Lung (tissue), 17 donors: ENCODE measurements at places on chromosomes 12 and 14. TPM values are rescaled to one million over a fixed set of nuclear protein-coding genes. Genes with fewer than 3 reads are reported as not detected.

GRCh38 chr14:65453807-65454480 lies 41.4 kb downstream of the FUT8 start:
- H3K4me3 ChIP-seq, result no peak overlapping the region
- H3K36me3 ChIP-seq, result no peaks in the 10 kb centered on the region
- H3K27me3 ChIP-seq, result no peaks in the 10 kb centered on the region
- peaks cover 4% of the 10 kb centered on the region for H3K4me1 ChIP-seq
- no peak overlapping the region for H3K27ac ChIP-seq

Gene SVOP
- total RNA-seq, result 0.11 TPM

Gene TRPV4
- total RNA-seq, result 2.1 TPM

GRCh38 chr14:87014856-87015255 lies 978.1 kb downstream of the GALC start:
- H3K4me1 ChIP-seq, result no peaks in the 10 kb centered on the region
- H3K27ac ChIP-seq, result no peak overlapping the region
- no peak for DNase-seq
- no peak overlapping the region for H3K4me3 ChIP-seq
- no peaks in the 10 kb centered on the region for H3K36me3 ChIP-seq
- H3K27me3 ChIP-seq, result no peaks in the 10 kb centered on the region

DNA sequence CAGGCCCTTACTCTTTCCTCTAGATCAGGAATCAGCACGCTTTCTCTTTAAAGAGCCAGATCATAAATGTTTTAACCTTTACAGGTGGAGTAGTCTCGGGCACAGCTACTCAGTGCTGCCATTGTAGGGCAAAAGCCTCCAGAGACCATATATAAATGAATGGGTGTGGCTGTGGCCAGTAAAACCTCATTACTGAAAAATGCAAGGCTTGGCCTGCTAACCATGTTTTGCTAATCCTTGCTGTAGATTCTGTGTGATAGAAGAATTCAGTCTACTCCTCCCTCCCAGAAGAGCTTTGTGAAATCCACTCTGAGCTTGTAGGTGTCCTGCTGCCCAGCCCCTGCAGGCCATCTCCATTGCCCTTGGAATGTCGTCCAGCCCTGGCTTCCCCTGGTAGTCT lies 58.1 kb downstream of the HSP90AA1 start:
- no peak overlapping the region for H3K27ac ChIP-seq
- no peaks in the 10 kb centered on the region for H3K4me1 ChIP-seq
- H3K4me3 ChIP-seq, result no peak overlapping the region
- no peak for DNase-seq

- no peak overlapping the region for H3K27ac ChIP-seq
- no peaks in the 10 kb centered on the region for H3K36me3 ChIP-seq
- DNase-seq, result no peak
- no peaks in the 10 kb centered on the region for H3K4me1 ChIP-seq
- no peaks in the 10 kb centered on the region for H3K27me3 ChIP-seq
Measured at GRCh38 chr14:85263916-85264675, 265.8 kb upstream of the FLRT2 start.

GRCh38 chr12:124381456-124382296 lies 86.8 kb downstream of the RFLNA start:
- no peaks in the 10 kb centered on the region for H3K36me3 ChIP-seq
- H3K27me3 ChIP-seq, result no peaks in the 10 kb centered on the region
- DNase-seq, result peak; percentile 69

DNA sequence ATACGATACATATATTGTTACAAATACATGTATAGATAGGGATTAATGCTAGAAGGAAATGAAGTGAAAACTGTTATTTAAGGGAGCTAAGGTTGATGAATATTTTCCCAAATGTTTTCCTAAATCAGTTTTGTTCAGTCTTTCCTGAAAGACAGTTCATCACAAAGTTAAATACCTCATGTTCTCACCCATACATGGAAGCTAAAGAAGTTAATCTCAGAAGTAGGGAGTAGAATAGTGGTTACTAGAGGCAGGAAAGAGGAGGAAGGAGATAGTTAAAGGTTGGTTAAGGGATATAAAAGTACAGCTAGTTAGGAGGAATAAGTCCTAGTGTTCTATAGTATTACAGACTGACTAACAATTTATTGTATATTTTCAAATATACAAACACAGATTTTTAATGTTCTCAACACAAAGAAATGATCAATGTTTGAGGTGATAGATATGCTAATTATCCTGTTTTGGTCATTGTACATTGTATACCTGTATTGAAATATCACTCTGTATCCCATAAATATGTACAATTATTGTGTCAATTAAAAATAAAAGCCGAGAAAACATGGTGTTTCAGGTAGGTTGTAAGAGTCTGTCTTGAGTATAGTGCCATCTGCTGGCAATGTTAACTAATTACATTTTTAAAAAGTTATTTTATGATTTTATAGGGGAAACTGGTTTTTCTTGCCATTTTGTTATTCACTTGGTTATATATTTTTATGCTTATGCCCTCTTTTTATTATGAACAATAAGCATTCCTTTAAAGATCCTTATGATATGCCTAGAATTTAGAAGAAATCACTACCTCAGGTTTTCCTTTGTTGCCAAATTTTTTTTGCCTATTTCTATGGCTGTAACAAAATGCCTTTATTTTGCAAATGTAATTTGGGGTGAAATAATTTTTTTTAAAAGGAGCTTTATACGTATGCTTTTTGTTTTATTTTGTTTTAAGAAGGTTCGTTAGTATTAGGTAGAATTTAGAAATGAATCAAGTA lies 26.9 kb downstream of the ZDHHC17 start:
- peaks cover 8% of the 10 kb centered on the region for H3K4me1 ChIP-seq
- H3K4me3 ChIP-seq, result no peak overlapping the region
- no peak overlapping the region for H3K27ac ChIP-seq
- no peaks in the 10 kb centered on the region for H3K27me3 ChIP-seq
- no peaks in the 10 kb centered on the region for H3K36me3 ChIP-seq

- H3K4me1 ChIP-seq, result peaks cover 1% of the 10 kb centered on the region
- H3K36me3 ChIP-seq, result peaks cover 9% of the 10 kb centered on the region
- no peak overlapping the region for H3K4me3 ChIP-seq
- DNase-seq, result peak; percentile 8
- no peaks in the 10 kb centered on the region for H3K27me3 ChIP-seq
Measured at GRCh38 chr12:68806488-68807237, 1.3 kb upstream of the MDM2 start.

- peaks cover 19% of the 10 kb centered on the region for H3K4me1 ChIP-seq
- DNase-seq, result peak; percentile 95
- no peak overlapping the region for H3K4me3 ChIP-seq
- no peaks in the 10 kb centered on the region for H3K36me3 ChIP-seq
- H3K27ac ChIP-seq, result no peak overlapping the region
Measured at GRCh38 chr12:46472893-46473633, 100.5 kb upstream of the SLC38A2 start.

GRCh38 chr12:124607681-124608425 lies 40.4 kb upstream of the NCOR2 start:
- H3K27me3 ChIP-seq, result no peaks in the 10 kb centered on the region
- H3K4me1 ChIP-seq, result peaks cover 12% of the 10 kb centered on the region
- DNase-seq, result no peak
- H3K27ac ChIP-seq, result no peak overlapping the region

DNA sequence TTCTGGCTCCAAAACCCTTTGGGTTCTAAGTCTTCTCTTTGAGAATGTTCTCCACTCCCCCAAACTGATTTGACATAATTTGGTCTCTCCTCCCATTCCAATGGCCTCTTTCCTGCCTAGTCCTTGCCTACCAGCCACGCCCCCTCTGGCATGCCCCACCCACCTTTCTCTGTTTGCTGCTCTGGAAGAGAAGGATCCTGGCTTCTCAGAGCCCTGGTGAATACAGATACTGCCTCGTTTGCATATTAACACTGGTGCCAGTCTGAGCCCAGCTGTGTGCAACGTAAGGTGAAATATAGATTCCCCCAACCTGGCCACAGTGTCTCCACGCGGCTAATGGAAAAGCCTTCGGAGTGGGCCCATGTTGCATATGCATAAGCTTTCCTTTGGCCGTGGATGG lies 79.7 kb downstream of the PAPOLA start:
- H3K4me3 ChIP-seq, result no peak overlapping the region
- no peak for DNase-seq
- no peak overlapping the region for H3K27ac ChIP-seq
- no peaks in the 10 kb centered on the region for H3K36me3 ChIP-seq
- H3K4me1 ChIP-seq, result peaks cover 4% of the 10 kb centered on the region

Gene SYCP3
- 1.2 TPM for total RNA-seq

GRCh38 chr12:8849876-8850275 lies 27.5 kb downstream of the A2ML1 start:
- no peaks in the 10 kb centered on the region for H3K4me1 ChIP-seq
- H3K36me3 ChIP-seq, result no peaks in the 10 kb centered on the region
- H3K27me3 ChIP-seq, result no peaks in the 10 kb centered on the region
- DNase-seq, result no peak
- H3K4me3 ChIP-seq, result no peak overlapping the region
- H3K27ac ChIP-seq, result no peak overlapping the region

Gene LBHD2
- total RNA-seq, result not detected

Gene SP1
- total RNA-seq, result 68.3 TPM

- peak overlapping the region; percentile 76 for H3K27ac ChIP-seq
- H3K27me3 ChIP-seq, result no peaks in the 10 kb centered on the region
- DNase-seq, result peak; percentile 74
- H3K4me3 ChIP-seq, result no peak overlapping the region
- H3K4me1 ChIP-seq, result peaks cover 11% of the 10 kb centered on the region
Measured at GRCh38 chr14:101876555-101876938, 87.8 kb upstream of the DYNC1H1 start.

Gene KRT2
- total RNA-seq, result not detected

Gene MYL2
- not detected for total RNA-seq

Gene PMCH
- total RNA-seq, result not detected

GRCh38 chr12:108255252-108255602 lies 83.9 kb downstream of the CMKLR1 start:
- H3K4me1 ChIP-seq, result no peaks in the 10 kb centered on the region
- no peaks in the 10 kb centered on the region for H3K36me3 ChIP-seq
- H3K27me3 ChIP-seq, result no peaks in the 10 kb centered on the region
- H3K4me3 ChIP-seq, result no peak overlapping the region
- no peak overlapping the region for H3K27ac ChIP-seq
- DNase-seq, result no peak

DNA sequence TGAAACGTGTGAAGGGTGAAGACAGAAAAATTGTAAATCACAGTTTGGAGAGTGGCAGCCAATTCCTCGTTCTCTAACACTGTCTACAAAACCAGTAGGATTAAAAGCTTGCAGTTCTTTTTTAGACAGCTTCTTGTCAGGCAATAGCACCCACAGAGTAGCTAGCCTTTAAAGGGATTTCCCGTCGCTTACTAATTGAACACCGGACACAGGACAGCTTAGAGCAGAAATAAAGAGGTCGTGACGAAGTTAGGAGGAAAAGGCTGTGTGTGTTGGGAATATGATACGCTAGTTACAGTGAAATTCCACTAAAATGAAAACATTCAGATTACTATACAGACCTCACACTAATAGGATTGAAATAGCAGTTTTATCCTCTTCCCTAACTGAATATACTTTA lies 149.1 kb upstream of the FLRT2 start:
- H3K27ac ChIP-seq, result no peak overlapping the region
- DNase-seq, result no peak
- H3K4me1 ChIP-seq, result no peaks in the 10 kb centered on the region
- H3K4me3 ChIP-seq, result no peak overlapping the region

DNA sequence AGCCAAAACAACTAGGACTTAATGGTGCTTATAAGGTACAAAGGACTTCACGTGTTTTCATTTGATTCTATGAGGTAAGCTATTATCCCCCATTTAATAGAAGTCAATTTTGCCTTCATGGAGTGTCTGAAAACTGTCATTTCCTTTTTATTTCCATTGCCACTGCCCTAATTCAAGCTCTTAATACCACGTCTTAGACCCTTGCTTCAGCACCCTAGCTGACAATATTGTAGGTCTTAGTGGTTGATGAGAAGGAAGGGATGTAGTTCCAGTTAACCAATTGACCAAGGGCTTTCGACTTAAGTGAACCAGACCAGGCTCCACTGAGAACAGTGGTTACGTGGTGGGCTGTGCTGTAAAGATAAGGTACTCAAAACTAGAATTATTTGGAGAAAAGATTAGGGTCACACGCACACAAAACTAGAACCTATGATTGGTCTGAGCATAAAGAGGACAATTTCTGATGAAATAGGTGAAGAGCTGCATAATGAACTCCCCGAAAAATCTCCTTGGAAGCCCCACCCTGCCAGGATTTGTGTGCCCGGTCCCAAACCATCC lies 9.6 kb upstream of the ASIC1 start:
- H3K4me3 ChIP-seq, result no peak overlapping the region
- H3K27ac ChIP-seq, result no peak overlapping the region
- H3K4me1 ChIP-seq, result peaks cover 15% of the 10 kb centered on the region
- no peaks in the 10 kb centered on the region for H3K36me3 ChIP-seq
- no peaks in the 10 kb centered on the region for H3K27me3 ChIP-seq

- peaks cover 52% of the 10 kb centered on the region for H3K4me1 ChIP-seq
- DNase-seq, result no peak
- H3K36me3 ChIP-seq, result no peaks in the 10 kb centered on the region
Measured at GRCh38 chr14:60652674-60653651, 3.7 kb upstream of the SIX1 start.

DNA sequence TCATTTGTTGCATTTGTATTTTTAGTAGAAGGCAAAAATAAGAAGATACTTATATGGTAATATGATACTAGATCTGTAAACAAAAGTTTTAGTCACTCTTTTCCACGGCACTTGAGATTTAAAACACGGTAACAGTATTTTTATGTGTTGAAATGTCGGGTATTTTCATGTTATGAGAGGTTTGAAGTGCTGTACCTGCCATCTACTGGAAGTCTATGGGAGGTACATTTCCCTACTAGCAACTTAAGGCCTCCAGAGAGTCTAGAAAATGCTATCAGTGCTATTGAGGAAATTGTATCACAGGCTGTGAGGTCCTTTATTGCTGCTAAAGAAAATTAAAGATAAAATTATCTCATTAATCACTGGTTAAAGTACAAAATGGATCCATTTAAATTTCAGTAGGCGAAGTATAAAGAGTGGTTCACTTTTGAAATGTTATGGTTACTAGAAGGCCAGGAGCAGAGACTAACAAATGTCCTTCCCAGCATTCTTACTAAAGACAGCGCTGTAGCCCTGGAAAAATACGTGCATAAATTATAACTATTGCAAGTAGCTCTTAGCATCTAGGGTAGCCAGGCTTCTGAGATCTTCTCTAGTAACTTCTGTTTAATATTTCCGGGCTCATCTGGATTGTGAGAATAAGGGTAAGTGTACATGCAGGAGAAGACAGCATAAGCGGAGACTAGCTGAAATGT lies 77.6 kb upstream of the PRKD1 start:
- no peak overlapping the region for H3K4me3 ChIP-seq
- no peaks in the 10 kb centered on the region for H3K4me1 ChIP-seq
- no peak overlapping the region for H3K27ac ChIP-seq
- H3K27me3 ChIP-seq, result no peaks in the 10 kb centered on the region

DNA sequence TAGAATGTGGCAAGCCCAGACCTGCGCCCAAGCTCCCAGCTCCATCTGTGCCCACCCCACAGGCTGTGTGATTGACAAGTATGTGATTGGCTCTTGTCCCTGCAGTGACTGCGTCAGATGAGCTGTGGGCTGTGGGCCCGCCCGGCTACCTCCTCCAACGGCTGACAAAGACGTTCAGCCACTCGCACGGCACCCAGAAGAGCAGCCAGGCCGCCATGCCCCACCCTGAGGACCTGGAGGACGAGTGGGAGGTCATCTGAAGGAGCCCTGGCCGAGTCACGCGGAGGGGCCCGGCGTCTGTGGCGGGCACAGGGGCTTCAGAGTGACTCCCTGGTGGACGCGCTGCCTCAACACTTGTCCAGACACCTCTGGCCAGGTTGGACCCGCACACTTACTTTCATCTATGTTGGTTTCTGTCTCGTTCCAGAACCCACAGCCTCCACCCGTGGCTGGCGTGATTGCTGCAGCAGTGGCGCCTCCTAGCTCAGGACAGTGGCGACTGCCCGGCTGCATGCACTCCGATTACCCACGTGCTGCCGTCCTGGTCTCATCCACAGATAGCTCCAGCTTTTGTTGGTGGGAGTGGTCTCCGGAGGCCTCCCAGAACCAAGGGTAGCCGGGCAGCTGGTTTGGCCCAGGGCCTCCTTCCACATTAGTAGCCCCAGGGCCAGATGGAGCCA lies 11.4 kb downstream of the ANKRD9 start:
- peaks cover 7% of the 10 kb centered on the region for H3K36me3 ChIP-seq
- DNase-seq, result no peak
- H3K27ac ChIP-seq, result peak overlapping the region; percentile 88

Gene ABHD12B
- 0.95 TPM for total RNA-seq
